Astrocyte (in vitro differentiated cells and primary cell): ENCODE measurements at places on chromosomes 6 and 20. TPM values are rescaled to one million over a fixed set of nuclear protein-coding genes. Genes with fewer than 3 reads are reported as not detected.
A peak's percentile ranks its signal among the peaks of the same experiment; 100 is the strongest.

DNA sequence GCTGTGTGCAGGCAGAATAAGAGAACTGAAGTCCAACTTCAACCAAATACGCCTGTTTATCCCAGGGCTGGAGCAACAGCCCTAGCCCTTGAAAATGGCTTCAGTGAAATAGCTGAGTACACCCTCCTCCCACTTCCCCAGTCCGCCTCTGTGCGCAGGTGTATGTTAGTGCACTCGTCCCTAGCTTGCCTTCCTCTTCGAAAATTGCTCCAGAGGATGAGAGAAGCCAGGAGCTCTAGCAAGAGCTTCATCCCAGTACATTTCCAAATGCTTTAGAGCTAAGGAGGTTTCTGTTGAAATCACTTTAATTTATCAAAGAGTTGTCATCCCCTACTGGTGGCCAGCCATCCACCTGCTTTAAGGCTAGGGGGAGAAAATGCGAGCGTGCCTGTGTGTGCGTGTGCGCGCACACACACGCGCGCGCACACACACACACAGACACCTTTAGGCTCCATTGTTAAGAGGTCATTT, 5.4 kb upstream of the POU3F2 start:
- no peak for DNase-seq

DNA sequence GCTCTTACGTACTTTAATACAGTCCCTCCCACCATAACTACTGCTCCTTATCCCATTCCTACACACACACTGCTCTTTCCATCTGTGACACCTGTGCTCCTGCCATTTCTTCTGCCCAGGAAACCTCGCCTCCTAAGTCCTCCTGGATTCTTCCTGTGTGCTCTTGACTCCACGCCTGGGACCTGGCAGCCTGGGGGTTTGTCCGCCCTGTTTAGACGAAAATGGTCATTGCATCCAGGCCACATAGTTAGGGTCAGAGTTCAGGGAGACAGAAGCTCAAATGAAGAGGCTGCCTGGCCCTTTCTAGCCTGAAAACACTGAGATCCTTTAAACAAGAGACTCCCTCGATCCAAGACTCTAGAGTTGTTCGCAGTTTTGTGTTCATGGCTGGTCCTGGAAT, 17.4 kb upstream of the CTNNBL1 start:
- DNase-seq: no peak

Gene NRN1
- total RNA-seq: 0.82 and 1.0 TPM in 2 replicates

- DNase-seq: no peak
Measured at GRCh38 chr6:125082908-125083683, 70.5 kb upstream of the TPD52L1 start.

Gene SAYSD1
- total RNA-seq: 8.8 and 9.4 TPM in 2 replicates

DNA sequence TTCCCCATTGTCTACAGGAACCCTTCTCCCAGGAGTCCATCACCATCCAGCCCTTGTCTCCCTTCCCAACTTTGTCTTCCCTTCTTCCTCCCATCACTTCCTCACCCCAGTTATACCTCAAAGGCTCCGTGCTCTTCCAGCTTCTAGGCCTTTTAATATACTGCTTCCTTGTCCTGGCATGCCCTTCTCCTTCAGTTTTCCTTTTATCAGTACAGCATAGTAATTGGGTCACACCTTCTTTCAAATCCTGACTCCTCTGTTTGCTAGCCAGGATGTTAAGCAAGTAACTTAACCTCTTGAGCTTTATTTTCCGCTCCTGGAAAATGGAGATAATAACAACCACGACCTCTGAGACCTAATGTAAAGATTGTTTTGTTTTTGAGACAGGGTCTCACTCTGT, 54.9 kb upstream of the PNRC1 start:
- no peak for DNase-seq

DNA sequence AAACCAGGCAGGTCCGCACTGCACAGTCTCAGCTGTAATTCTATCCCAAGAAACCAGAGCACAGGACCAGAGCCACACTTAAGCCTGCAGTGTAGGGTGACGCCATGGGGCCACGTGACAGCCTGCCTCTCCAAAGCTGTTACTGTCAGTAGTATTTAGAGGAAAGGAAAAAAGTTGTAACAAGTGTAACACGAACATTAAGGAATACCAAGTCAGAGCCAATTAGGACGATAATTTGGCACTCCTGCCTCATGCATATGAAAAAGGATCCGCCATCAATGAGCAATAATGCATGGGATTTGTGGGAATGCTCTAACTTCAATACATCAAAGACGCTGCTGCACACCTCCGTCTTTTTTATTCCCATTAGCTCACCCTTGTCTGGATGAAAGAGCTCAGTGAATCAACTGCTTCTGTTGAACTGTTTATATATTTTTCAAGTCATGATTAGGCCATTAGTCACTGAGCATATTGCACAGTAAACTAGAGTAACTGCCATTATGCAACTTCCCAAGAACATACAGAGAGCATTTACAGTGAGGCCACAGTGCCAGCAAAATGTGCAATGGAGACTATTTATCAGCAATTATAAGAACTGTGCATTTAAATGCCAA, 79.9 kb downstream of the ATXN1 start:
- DNase-seq: peak; percentile 97

Gene POM121L2
- total RNA-seq: not detected in 2 replicates

Gene TMEM74B
- 2.1 and 2.4 TPM in 2 replicates for total RNA-seq

Gene MYCT1
- total RNA-seq: 0.61 and 1.0 TPM in 2 replicates

Gene TAAR9
- not detected in 2 replicates for total RNA-seq

Gene PRDM13
- not detected in 2 replicates for total RNA-seq

DNA sequence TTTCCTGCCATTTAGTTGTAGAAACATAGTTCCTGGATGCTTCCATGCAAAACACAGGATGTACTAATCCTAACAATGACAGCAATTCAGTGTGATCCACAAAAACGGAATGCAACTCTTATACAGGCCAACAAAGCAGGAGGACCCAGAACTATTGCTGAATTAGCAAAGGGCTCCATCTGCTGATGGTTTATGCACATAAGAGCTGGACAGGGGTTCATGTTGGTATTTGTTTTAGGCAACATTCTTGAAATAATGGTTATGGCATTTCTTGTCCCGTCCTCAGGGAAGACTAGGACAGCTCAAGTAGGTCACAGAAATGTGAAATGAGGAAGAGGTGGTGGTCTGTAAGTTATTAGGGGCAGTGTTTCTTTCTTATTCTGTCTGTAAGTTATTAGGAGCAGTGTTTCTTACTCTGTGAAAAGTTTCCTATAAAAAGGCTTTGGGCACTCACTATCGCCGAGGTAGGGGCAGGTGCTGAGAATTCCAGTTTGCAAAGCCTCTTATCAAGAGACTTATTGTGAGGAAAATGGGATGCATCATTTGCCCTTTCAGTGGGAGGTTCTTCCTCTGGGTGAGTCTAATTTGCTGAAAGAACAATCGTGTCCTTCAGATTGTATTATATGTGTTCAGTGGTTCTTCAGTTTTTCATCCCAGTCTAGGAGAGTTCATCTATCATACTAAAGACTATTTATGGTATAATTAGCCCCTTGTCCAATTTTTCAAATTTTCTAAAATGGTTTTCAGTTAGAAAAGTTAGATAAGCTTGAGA, 171.1 kb downstream of the MCHR2 start:
- peak; percentile 44 for DNase-seq

- no peak for DNase-seq
Measured at GRCh38 chr20:16286601-16287000, 286.6 kb downstream of the KIF16B start.

GRCh38 chr20:14232650-14233049, 104.8 kb downstream of the FLRT3 start:
- DNase-seq: no peak

GRCh38 chr6:116461331-116461931, at the start of gene CALHM6:
Gene CALHM6 (plus strand): TSS chr6:116461375. CDS start chr6:116461930, 555 bp downstream.
- DNase-seq: no peak

- no peak for DNase-seq
Measured at GRCh38 chr6:135743476-135743875, 108.0 kb upstream of the PDE7B start.

DNA sequence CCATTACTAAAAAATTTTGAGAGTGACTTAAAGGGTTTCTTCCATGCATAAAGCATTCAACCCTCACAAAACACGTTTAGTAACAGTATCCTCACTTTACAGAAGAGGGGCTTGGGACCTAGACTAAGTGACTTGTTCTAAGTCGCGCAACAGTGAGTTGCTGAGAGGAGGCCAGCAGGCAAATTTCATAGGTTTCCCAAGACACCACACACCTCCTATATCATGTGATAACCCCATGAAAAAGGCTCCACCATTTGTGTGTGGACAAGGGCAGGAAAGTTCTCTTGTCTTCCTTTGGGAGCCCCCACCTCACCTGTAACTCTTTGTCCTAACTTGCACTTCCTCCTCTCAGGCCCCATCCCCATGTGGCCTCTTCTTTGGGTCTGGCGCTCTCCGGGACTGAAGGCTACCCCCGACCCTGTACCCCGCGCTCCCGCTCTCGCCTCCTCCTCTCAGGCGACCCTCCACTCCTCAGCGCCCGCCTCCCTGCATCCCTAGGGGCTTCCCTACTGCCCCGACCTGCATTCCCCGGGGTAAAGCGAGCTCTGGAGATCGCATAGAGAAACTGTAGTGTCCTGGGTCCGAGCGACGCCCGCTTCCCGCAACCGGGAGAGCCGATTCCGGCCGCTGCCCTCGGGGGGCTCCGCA, 392 bp downstream of the PSMB8 start:
- DNase-seq: no peak

DNA sequence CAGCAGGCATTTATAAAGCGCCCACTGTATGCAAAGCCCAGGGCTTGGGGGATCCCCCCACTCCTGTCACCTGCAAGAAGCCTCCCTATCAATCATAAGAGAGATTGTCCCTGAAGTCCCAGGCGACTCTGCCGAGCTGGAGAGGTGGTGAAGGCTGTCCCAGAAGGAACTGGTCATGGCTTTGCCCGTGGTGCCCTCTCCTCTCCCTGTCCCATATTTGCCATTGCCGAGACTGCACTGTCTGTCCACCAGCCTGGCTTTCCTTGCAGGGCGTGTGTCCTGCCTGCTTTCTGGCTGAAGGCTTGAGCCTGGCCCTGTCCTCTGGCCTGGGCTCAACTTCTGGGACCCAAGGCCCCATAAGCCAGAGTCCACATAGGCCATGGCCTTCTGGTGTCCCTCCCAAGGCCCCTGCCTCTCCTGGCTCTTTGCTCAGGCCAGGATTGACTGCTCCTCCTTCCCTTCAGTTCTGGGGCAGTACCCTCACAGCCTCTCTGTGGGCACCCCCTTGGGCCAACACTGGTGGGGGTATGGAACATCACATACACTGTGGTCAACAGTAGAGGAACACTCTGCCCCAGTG, 46.9 kb downstream of the CPXM1 start:
- no peak for DNase-seq

Gene ADGRG6
- 89.2 and 98.2 TPM in 2 replicates for total RNA-seq

Gene MAPK13
- total RNA-seq: 4.5 and 5.8 TPM in 2 replicates

Gene GNAS-AS1
- total RNA-seq: 2.8 and 3.8 TPM in 2 replicates

- DNase-seq: peak; percentile 89
Measured at GRCh38 chr20:35232575-35232974, 6.1 kb downstream of the MMP24 start.

GRCh38 chr6:11613858-11614257, 76.3 kb downstream of the TMEM170B start:
- DNase-seq: peak; percentile 99

DNA sequence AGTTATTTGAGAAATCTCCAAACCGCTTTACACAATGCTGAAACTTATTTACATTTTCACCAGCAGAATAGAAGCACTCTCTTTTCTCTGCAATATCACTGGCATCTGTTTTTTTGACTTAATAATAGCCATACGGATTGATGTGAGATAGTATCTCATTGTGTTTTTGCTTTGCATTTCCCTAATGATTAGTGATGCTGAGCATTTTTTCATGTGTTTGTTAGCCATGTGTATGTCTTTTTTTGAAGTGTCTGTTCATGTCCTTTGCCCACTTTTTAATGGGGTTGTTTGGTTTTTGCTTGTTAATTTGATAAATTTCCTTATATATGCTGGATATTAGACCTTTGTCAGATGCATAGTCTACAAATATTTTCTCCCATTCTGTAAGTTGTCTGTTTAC, 73.6 kb downstream of the FBXO5 start:
- DNase-seq: no peak

GRCh38 chr6:33419580-33420490, at the start of gene SYNGAP1:
Gene SYNGAP1 (plus strand): TSS chr6:33420065. CDS start chr6:33420265, 200 bp downstream.
- peak; percentile 57 for DNase-seq

GRCh38 chr6:135062735-135063134, 8.1 kb upstream of the HBS1L start:
- DNase-seq: no peak

DNA sequence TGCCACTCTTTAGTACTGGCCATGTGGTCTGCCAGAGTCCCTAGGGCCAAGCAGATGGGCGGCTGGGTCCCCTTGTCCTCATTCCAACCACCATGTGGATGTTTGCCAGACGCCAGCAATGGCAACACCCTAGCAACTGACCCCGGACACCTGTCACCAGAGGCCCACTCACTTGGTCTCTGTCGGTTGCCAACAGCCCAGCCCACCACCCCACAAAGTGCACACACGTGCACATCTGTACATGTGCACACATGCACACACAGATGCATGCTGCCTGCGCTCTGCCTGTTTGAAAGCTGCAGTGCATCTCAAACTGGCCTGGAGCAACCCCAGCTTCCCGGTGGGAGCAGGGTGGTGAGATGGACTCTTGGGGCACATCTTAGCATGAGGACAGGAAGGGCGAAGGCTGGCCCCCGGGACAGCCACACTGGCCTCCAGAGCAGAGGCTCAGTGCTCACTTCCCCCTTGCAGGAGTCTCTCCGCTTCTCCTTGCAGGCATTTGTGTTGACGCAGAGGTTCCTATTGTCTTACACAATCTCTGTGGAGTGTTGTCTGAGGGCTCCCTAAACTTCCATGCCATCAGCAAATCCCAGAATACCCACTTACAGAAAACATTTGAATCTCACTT, 54.0 kb downstream of the PSMG4 start:
- no peak for DNase-seq

DNA sequence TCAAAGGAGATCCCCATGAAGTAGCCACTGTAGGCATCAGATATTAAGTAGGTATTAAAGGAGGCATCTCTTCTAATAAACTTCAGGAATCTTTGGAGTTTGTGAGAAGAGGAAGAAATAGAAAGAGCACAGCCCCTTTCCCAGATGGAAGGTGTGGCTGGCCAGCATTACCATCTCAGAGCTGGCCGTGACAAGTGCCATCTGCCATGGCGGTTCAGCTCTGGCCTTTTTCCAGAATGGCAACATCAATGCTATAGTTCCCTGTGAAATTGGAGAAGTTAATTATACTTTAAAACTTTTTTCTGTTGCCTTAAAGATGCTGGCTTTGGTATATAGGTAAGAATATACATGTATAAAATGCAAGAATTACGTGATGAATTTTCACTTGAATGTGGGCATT, 51.9 kb upstream of the MCUR1 start:
- no peak for DNase-seq

GRCh38 chr6:167331565-167331964, 6.7 kb downstream of the TTLL2 start:
- no peak for DNase-seq

Gene CDH26
- total RNA-seq: 0.17 and 0.34 TPM in 2 replicates

GRCh38 chr6:126372626-126373025, 32.7 kb downstream of the CENPW start:
- no peak for DNase-seq

Gene EPPIN
- total RNA-seq: not detected in 2 replicates

Gene TMEM151B
- total RNA-seq: 0.07 and 0.09 TPM in 2 replicates

Gene RIPPLY2
- total RNA-seq: not detected in 2 replicates

- no peak for DNase-seq
Measured at GRCh38 chr6:128067446-128068118, 166.7 kb upstream of the THEMIS start.
